Activated gamma-delta T cell (primary cell): ENCODE measurements at places on chromosomes 1 and 21.

DNA sequence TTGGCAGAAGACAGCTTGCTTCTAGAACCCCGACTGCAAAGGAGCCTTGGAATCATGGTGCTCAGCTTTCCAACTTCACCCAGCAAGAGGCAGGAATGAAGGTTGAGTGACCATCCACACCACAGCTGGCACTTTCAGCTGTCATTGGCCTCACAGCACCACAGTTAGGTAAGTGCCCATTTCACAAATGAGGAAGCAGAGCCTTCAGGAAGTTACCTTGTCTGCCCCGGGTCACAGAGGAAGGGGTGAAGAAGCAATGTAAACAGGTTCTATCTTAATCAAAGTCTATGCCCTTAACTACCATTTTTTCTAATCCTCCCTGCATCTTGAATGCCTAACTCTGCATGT, 156.0 kb downstream of the GLUL start:
- no peak for DNase-seq

DNA sequence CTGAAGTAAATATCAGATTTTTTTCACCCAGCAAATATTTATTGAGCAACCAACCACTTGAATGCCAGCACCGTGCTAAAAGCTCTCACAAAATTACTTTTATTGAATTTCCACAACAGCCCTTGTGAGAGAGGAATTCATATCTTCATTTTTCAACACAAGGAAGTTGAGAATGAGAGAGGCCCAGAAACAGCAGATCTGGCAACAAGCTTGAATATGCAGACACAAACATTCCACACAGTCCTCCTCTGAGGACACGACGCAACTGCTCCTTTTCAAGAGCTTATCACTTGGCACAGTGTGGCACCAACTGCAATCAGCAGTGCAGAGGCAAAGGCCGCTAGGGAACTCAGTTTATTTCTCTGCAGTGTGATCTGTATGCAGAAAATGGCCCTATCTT, 32.2 kb upstream of the IFNAR2 start:
- DNase-seq: no peak

- no peak for DNase-seq
Observed at GRCh38 chr1:94422115-94422820, 4.1 kb downstream of the ABCD3 start.

DNA sequence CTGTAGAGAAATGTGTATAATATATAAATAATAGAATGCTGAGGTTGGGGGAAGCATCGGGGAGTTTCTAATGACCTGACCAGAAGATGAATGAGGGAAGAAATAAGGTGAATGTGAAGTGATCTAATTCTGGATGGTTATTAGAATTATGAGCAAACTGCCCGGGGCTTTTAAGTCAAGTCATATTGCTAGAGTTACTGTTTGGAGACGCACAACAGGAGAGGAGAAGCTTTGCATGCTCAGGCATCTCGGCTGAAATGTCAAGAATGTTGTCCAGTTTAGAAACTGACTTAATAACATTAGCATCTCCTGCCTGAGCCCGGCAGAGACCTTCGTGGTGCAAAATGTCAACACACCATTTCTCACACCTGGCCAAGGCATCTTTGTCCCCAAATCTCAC, 119.1 kb downstream of the RRAGC start:
- DNase-seq: no peak

- DNase-seq: no peak
Observed at GRCh38 chr1:100869996-100870395, 24.6 kb downstream of the EXTL2 start.

- no peak for DNase-seq
Observed at GRCh38 chr1:30896905-30897304, 11.7 kb downstream of the SDC3 start.

GRCh38 chr1:106768077-106768476, 288.4 kb upstream of the PRMT6 start:
- no peak for DNase-seq

- no peak for DNase-seq
Observed at GRCh38 chr1:224377676-224378006, 21.0 kb downstream of the CNIH4 start.

DNA sequence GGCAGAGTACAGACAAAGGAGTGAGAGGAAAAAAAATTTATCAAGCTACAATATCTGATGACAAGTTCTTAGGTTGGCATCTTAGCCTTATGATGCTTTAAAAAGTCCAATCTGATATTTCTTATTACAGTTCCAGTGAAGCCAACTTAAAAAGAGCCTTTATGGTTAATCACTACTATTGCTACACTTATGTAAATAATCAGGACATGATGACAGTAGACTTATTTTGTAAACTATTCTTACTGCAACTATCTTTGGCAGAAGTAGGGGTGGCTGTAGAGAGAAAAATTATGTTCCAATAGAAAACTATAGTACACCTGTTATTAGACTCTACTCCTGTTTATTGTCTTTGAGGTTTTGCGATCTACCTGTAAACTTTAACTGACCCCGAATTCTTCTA, 25.8 kb upstream of the NUF2 start:
- no peak for DNase-seq

DNA sequence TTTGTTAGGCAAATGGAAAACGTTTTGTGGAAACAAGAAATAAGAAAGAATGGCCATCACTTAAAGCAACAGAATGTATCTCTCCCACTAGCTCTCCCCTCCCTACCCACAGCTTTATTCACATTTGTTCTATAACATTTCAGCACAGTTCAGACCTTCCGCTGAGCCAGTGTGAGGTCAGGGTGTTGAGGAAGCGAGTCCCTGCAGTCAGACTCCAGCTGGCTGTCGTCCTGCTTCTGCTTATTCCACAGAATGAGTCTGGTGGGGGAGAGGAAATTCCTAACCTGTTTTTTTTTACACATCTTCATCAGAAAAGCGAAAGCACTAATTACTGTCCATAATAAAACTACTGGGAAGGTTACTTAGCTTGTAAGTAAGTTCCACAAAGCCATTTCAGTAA, 39.0 kb downstream of the MRPL39 start:
- DNase-seq: no peak

DNA sequence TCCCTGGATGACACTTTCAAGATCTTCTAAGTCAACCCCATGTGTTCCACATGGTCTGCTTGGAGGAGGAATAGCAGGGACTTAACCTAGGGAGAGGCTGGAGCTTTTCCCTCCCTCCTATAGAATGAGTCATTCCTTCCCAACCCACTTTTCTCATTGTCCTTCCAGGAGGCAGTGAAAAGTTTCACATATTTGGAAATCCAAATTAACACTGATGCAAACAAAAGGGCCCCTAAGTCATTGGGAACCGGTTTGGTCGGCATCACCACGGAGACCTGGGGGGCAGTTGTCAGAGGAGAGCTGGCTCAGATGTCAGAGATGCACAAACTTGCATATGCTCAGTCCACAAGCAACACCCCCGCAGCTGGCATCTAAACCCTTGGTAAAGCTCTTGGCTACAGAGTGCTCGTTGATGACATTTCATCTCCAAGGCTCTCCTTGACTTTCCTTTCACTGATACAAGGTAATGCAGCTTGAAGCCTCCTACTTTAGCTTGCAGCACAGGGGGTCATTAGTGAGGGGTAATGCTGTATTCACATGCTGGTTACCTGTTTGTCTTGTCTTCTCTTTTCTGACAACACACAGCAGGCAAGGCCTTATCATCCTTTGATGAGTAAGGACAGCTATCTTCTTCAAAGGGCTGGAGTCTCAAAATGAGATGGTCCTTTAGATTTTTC, 12.3 kb upstream of the LRRC8D start:
- no peak for DNase-seq

- no peak for DNase-seq
Observed at GRCh38 chr1:228045871-228046270, 36.6 kb upstream of the ARF1 start.

DNA sequence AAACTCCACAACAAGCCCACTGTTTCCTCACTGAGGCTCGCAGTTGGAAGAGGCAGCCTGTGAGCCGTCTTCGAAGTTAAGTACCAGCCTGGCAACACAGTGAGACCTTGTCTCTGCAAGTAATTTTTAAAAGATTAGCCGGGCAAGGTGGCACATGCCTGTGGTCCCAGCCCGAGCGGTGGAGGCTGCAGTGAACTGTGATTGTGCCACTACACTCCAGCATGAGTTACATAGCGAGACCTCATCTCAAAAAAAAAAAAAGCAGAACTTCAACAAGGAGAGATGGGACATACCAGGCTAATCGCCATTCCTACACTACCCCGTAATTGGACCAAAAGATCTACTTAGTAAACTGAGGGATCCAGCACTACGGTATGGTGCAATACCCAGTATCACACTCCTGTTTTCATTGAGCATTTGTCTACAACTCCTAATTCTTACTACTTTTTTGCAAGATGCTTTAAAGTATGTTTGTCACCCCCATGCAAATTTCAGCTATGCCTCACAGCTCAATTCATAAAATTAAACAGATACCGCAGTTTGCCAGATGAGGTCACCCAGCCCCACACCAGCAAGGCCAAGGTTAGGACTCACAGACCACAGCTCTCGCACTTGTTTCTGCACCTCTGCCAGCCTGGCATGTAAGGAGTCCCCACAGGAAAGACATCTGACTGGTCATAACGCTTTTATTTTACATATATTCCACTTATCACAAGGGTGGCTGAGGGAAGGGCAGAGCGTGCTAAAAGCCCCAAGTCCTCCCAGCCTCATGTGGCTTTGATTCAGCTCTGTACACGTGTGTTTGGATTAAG, 21.0 kb downstream of the SDE2 start:
- no peak for DNase-seq

DNA sequence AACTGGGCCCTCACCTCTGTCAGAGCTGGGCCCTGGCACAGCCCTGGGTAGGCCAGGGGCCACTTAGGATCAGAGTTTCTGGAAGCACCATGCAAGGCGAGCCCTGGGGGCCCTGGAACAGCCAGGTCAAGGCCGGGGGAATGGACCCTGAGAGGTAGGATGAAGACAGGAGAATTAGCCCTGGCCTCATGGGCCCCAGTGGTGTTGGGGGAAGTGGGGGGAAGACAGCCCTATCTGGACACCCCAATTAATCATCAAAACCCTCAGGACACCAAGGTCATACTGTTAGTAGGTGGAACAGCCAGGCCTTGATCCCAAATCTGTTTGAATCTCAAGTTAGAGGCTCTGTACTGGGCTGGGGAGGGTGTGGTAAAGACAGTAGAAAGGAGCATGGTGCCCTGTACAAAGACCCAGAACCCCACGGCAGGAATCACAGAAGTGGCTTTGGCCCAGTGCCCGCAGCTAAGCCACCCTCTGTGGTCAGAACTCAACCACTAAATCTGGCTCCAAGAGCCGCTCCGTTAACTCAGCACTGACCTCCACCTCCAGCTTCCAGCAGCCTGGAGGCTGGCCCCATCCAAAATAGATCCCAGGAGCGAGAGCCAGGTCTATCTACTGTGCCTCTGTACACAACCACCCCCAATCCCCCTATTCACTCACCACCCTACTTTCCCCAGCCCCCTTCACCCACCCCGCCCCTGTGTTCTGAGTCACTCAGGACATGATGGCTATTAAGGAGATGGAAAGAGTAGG, 14.0 kb upstream of the TRIM63 start:
- DNase-seq: no peak
